ENCODE measurements at places on chromosomes 16 and 17.

GRCh38 chr16:67112591-67113399 is 3.1 kb downstream of the PHAF1 start:
- DNase-seq: no peak

DNA sequence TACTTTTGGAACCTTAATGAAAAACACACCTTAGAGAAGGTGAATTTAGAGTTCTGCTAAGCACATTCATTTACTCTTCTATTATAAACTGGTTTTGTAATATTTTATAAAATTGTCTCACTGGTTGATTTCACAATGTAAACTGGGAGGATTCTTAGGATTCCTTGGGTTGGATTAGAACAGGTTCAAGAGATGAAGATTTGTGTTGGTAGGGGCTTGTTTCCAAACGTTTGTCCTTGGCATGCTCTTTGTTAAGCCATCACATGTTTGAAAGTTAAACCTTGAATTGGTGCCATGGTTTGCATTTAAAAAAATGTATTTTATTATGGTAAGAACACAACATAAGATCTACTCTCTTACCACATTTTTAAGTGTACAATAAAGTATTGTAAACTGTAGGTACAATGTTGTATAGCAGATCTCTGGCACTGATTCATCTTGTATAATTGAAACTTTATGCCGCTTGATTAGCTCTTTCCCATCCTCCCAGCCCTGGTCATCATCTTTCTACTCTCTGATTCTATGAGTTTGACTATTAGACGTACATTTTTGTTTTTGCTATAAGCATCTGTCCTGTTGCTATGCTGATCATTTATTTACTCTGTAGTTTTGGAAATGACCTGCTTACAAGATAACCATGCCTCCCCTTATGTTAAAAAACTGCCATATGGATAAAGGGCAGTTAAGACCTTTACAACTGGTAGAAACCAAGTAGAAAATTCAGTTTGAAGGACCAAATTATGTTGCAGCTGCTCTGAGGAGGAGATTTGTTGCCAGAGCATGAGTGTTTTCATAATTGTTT is 9.6 kb downstream of the FTO start:
- DNase-seq: no peak

GRCh38 chr16:54015147-54015546 is 271.4 kb downstream of the IRX3 start:
- no peak for DNase-seq

- peak; percentile 12 for DNase-seq
Observed at GRCh38 chr16:9092978-9093344, 1.5 kb downstream of the HAPSTR1 start.

DNA sequence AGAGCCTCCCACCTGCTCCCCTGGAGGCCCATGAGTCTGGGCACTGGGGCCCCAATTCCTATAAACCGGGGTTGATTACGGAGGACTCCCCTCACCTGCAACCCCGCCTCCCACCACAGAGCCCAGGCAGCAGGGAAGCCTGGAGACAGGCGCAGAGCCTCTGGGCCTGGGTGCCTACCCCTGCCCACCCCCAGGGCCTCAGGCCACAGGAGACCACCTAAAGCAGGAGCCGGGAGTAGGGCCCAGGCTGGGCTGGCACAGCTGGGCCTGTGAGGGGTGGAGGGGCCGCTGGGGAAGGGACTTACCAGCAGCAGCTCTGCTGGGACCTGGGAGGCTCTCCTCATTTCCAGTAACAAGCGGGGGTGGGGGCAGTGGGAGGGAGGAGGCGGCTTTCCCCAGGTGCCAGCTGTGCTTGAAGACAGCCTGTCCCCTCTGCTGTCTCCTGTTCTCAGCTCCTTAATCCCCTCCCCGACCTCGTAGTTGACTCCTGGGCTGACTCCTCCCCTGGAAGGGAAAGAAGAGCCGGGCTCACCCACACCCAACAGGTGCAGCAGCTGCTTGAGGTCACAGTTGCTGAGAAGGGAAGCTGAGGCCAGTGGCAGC is 46.8 kb downstream of the TMEM235 start:
- DNase-seq: no peak
